ENCODE measurements at places on chromosomes 16 and 17. TPM values are rescaled to one million over a fixed set of nuclear protein-coding genes. Genes with fewer than 3 reads are reported as not detected.

DNA sequence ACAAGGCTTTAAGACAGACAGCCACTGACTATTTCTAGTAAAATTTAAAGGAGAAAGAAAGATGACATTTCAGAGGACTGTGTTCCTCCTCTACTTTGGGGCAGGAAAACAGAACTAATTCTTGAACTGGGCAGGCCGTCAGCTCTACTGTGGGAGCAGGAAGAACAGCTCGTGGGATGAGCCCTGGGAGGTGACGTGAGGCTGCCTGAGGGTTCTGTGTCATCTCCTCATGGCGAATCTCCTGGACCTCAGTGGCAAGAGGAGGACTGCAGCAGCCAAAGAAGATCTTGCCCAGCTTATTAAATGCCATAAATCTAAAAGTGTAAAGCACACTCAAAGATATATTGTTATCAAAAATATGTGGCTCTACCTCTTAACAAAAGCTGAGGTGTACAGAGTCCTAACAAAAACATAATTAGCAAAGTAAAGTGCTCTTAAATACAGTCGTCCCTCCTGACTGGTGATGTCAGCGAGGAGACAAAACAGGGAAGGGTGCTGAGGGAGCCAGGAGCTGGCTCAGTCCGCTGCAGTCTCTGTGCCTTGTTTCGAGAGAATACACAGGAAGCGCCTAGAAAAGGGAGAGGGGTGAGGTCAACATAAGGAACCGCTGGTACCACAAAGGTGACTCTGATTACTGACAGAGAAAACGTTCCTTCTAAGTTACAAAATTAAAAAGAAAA is 58.0 kb downstream of the CREBBP start:
- peak; percentile 50 for DNase-seq

- no peak for DNase-seq
Measured at GRCh38 chr16:80893686-80894085, 89.3 kb upstream of the CDYL2 start.

ITGA3 gene
- total RNA-seq: 40.6 TPM

CCL18 gene
- total RNA-seq: not detected

EFNB3 gene
- total RNA-seq: 70.3 TPM

DNA sequence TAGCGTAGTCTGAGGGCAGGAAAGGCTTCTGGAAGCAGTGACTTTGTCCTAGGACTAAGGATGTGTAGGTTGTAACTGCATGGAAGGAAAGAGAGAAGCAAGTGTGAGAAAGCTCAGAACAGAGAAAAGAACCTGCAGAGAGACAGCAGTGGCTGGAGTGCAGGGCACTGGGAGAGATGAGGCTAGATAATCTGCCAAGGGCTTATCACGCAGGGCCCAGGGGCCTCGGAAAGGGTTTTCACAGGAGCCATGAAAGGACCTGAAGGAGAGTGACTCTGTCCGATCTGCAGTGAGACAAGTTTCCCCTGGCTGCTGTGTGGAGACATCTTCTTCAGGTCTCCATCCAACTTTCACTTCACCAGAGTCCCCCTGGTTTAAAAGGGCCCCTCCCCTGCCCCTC is 7.1 kb upstream of the SRCAP start:
- DNase-seq: no peak

DNA sequence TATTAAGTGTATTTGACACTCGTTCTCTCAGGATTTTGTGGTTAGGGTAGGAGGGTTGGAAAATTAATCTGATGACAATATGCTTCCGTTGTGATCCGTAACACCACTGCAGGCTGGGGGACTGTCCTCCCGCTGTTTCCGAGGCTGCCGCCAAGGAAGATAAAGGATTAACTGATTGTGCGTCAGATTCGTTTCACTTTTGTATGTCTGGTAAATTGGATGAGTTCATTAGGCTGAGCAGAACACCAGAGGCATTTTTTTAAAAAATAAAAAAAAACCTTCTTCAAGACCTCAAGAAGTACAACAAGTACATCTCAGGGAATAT is 486.7 kb upstream of the SALL1 start:
- DNase-seq: no peak
